Endodermal cell (in vitro differentiated cells): ENCODE measurements at places on chromosomes 12 and 14. TPM values are rescaled to one million over a fixed set of nuclear protein-coding genes. Genes with fewer than 3 reads are reported as not detected.

GRCh38 chr12:91562476-91562875 is 379.9 kb upstream of the DCN start:
- no peak for DNase-seq

DNA sequence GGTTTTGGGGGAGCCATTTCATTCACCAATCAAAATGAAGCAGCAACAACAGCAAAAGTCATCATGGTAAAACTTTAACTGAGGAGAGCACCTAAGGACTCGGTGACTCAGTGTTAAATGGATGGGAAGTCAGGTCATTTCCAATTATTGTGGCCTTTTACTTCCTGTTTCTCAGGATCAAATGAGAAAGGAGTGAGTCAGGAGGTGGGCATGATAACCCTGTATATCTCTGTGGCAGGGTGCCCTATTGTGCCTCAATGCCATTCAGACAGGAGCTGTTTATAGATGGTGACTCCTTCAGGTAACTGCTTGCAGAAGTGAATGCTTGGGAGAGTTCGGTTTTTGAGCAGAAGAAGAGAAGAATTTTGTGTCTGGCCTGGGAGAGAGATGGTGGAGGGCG is 135.5 kb upstream of the CPM start:
- no peak for DNase-seq

DNA sequence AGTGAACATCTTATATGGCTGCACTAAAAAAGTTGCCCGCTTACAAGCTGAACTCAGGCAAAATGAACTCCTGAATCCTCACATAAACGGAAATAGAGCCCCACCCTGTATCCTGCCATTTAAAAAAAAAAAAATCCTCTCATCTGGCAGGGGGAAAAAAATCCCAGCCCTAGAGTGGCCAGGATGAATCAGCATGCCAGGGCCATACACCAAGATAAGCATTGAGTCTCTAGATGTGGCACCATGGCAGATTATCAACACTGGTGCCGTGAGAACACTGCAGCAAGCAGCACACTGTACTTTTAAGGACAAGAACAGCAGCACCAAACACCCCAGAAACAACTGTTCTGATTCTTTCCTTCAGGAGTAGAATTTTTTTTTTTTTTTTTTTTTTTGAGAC is 65.5 kb downstream of the RASSF3 start:
- no peak for DNase-seq

DNA sequence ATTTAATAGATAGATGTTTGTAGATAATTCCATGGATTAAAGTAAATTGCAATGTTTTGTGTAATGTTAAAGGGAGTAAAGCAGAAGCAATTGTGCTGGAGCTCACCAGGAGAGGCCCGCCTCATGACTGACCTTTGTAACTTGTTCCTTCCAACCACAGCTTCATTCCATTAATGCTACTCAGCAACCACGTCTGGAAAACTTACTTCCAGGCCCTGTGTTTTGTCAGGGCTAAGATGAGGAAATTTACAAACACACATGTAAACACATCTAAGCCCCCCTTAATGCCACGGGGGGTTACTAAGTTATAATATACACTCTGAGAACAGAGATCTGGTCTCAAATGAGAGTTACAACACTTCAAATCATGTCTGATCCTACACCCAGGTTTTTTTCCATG is 12.4 kb downstream of the LUM start:
- DNase-seq, result no peak

DNA sequence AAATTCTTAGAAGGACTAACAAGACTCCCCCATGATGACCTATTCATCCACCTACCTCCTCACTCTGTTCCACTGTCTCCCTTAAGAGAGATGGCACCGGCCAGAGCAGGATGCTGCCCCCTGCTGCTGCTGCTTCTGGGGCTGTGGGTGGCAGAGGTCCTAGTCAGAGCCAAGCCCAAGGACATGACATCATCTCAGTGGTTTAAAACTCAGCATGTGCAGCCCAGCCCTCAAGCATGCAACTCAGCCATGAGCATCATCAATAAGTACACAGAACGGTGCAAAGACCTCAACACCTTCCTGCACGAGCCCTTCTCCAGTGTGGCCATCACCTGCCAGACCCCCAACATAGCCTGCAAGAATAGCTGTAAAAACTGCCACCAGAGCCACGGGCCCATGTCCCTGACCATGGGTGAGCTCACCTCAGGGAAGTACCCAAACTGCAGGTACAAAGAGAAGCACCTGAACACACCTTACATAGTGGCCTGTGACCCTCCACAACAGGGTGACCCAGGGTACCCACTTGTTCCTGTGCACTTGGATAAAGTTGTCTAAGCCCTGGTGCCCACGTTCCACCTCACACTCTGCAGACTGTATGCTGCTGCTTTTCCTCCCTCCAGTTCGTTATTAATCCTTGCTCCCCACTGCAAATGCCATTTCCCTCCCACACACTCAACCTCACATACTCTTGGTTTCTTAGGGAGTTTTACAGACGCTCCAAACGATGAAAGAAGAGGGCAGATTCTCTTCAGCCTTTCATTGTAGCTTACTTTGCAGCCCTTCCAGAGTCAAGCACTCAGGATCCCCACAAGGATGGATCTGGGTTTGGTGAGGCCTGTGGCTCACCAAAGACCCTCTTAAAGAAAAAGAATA is at the start of gene RNASE8:
Gene RNASE8, plus strand, starts transcription at position 20 of the 873 bp plus-strand sequence. Its CDS starts 71 bp downstream, at position 91.
- DNase-seq, result no peak

GRCh38 chr12:10771132-10771733 is 31.2 kb downstream of the TAS2R7 start:
- no peak for DNase-seq

DNA sequence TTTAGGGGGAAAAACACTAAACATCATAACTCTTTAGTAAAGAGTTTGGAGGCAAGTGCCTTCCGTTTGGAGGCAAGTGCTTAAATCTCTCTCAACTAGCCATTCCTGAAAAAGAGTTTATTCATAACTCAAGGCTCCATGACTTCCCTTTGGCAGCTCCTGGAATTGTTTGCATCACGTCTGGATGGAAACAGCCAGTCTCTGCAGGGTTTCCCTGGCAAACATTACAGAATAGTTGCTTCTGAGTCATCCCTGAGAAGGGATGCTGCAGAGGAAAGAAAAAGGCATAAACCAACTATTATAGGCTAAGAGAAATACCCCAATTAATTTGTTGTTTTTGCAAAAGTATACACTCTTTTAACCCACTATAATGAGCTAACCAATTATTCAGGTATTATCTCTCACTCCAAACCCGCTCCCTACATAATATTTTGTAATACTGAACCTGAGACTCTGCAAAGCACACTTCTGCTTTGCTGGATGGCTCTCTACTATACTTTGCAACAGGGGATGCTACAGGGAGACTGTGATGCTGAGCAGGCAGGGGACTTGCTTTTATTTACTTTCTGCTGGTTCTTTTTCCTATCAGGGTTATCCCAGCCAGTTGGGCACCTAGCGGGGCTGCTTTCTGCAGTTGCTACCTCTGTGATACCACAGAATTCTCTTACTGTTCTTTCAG is 497.7 kb downstream of the FUT8 start:
- no peak for DNase-seq

GRCh38 chr14:34322940-34323418 is 139.1 kb downstream of the SPTSSA start:
- peak; percentile 84 for DNase-seq

DNA sequence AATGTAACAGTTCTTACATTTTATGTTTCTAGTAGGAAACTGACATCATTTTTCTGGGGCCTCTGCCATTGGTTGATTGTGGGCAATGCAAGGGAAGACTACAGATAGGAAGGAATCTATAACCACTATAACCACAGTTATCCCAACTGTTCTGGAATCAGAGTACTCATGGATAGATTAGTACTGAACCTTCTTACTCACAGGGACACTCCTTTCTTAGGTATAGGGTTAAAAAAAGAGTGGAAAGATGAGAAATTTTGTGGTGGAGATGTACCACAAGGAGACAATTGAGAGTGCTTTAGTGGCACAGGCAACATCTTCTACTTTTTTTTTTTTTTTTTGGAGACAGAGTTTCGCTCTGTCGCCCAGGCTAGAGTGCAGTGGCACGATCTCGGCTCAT is 21.0 kb downstream of the TMEM116 start:
- DNase-seq, result no peak

- no peak for DNase-seq
These were observed 19.7 kb downstream of the SPTB start for GRCh38 chr14:64860039-64860438.

GRCh38 chr14:34450542-34450915 is 11.5 kb downstream of the SPTSSA start:
- no peak for DNase-seq

GRCh38 chr12:46459861-46460545 is 87.4 kb upstream of the SLC38A2 start:
- no peak for DNase-seq

The ENDOU gene
- not detected in 3 replicates for total RNA-seq

The CLEC6A gene
- total RNA-seq, result not detected in 3 replicates

The MORN3 gene
- total RNA-seq, result 0.89 to 2.1 TPM (median 1.4 TPM) in 3 replicates

The BDKRB2 gene
- total RNA-seq, result 0.61 to 1.5 TPM (median 1.1 TPM) in 3 replicates
